Hematopoietic multipotent progenitor cell treated with erythropoietin and hydrocortisone succinate and interleukin-3 and kit ligand, for 4 days (in vitro differentiated cells): ENCODE measurements at places on chromosomes 5 and 9.

- DNase-seq, result peak; percentile 65
These were observed 19.9 kb upstream of the TMEM250 start for GRCh38 chr9:136138566-136138965.

- DNase-seq, result peak; percentile 77
These were observed 91.1 kb upstream of the TBCA start for GRCh38 chr5:77867194-77867691.

DNA sequence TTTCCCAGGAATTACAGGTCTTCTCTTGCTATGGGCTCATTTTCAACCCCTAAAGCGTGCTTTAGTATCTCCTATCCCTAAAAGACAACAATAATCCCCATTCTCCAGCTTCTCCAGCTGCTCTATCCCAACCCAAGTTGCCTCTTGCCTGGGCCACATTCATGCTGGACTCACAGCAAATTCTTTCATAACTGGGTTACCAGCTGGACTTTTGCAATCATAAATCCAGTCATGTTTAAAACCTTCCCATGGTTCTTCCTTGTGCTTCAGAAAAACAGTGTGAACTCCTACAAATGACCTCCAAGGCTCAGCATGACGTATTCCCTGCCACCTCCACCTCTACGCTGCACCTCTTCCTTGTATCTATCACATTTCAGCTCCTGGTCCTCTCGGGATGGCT lies 346.9 kb downstream of the GADD45G start:
- DNase-seq, result no peak

DNA sequence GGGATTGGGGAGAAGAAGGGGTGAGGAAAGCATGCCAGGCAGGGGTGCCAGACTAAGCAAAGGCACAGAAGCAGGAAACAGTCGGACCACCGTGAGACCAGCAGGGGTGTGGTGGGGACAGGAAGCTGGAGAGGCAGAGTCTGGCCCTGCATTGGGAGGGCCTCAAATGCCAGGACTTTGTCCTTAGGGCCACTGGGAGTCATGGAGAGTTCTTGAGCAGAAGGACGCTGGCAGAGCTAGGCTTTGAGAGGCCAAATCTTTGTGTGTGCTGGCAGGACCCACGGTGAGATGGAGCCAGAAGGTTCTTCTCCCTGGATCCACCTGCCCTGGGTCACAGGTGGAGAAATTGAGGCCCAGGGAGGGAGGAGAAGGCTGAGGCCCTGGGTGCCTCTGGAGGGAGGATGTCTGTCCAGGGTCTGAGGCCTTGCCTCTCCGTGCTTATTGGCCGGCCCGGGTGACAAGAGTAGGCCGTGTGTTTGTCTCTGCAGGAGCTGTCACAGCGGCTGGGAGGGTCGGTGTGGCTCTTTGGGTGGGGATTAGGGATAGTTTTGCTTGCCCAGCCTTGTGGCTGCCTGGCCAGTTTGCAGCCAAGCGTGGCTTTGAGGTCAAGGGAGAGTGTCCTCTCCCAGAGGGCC lies 1.8 kb upstream of the ENG start:
- DNase-seq, result peak; percentile 66

GRCh38 chr9:88197016-88197415 lies 58.7 kb upstream of the SPATA31C2 start:
- peak; percentile 50 for DNase-seq

DNA sequence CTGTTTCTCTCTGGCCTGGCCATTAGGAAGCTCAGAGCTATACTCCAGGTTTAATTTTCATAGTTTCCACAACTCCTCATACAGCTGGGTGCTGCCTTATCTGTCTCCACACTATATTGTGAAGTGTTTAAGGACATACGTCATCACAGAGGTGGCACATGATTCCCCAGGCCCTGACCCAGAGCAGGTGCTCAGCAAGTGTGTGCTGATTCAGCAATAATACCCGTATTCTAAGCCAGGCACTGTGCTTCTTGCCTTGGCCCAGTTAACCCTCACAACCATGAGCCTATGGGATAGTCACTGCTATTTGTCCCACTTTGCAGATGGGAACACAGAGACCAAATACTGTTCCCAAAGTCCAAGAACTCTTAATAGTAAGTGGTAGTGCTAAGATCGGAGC lies 93.5 kb upstream of the SMIM23 start:
- no peak for DNase-seq

GRCh38 chr9:117374076-117374725 lies 40.7 kb downstream of the ASTN2 start:
- DNase-seq, result no peak

DNA sequence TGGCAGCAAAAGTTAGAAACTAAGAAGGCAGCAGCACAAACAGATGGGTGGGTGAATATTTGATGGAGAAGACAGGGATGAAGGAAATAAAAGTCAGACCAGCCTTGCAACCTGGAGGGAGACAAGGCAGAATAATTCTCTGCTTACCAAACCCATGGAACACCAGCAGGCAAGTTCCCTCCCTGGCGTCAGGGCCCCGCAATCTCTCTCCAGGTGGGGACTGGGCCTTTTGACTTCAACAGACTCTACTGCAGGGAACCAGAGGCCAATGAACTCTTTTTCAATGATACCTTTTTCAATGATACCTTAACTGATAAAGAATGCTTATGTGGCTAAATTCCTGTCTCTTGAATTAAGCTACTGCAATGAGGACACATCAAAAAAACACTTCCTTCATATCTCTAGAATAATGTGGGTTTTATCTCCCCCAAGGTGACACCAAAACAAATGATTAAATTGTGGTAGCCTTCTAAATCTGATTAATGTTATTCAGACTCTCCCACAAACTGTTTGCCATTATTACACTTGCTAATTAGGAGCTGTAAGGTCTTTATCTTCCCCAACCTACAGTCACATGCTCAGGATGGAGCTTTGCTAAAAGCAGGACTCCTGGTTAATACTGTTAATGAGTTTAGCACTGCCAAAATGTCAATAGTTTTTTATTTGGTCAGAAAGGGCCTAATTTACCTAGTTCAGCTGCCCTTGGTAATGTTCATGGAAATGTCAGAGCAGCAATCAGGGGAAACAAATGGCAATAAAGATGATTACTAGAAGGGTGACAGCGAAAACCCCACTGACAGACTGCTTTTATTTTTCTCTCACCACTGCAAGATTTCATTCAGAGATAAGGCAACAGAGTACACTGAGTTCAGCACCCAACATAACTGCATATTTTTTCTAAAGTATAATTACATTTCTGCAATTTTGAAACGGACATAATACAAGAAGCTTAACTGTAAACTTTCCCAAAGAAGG lies 165.5 kb downstream of the TSSK1B start:
- DNase-seq, result no peak

- no peak for DNase-seq
These were observed 6.5 kb upstream of the NHP2 start for GRCh38 chr5:178160176-178160575.

- peak; percentile 64 for DNase-seq
These were observed 44.0 kb upstream of the MAP1B start for GRCh38 chr5:72063219-72063819.

GRCh38 chr5:141683596-141684141 lies 1.6 kb upstream of the ARAP3 start:
- DNase-seq, result no peak

DNA sequence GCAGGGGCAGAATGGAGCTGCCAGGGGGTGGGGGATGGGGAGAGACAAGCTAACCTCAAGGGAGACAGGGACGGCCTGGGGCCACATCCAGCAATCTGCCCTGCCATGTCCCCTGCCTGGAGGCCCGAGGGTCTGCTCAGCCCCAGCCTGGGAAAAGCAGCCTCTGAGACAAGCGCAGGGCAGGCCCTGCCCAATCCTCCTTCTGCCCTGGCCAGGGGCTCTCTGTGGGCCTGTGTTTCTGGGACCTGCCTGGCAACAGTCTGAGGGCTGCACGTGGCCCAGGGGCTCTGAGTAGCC lies 13.9 kb upstream of the QSOX2 start:
- DNase-seq, result no peak

GRCh38 chr5:37799865-37800421 lies 39.9 kb downstream of the GDNF start:
- no peak for DNase-seq

- peak; percentile 65 for DNase-seq
These were observed 63.5 kb downstream of the DUSP1 start for GRCh38 chr5:172707285-172708182.

DNA sequence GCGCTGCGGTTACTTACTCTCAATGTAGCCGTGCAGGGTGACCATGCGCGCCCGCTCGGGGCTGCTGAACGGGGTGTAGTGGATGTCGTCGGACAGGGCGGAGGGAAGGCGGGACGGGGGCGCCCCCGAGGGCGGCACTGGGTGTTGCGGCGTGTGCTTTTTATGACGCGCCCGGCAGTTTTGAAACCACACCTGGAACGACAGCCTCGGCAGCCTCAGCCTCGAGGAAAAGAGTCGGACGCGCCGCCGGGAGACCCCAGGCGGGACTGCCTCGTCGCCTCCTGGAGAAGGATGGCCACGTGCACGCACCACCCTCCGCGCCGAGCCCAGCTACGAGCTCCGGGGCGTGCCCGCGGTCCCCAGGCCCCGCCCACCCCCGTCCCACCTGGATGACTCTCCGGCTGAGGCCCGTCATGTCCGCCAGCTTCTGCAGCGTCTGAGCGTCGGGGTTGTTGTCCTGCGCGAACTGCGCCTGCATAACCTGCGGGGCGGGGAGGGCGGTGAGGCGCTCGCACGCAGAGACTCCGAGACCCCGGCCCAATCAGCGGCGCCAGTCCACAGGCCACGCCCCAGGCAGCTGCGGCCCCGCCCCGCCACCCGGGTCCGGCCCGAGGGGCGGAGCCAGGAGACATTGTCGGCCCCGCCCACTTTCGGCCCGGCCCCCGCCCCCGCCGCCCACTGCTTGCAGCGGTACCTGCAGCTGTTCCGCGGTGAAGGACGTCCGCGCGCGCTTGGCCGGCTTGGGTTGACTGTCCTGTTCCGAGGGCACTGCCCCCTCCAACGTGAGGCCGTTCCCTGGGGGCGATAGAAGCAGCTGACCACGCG lies 15.0 kb downstream of the LHX6 start:
- DNase-seq, result peak; percentile 88

DNA sequence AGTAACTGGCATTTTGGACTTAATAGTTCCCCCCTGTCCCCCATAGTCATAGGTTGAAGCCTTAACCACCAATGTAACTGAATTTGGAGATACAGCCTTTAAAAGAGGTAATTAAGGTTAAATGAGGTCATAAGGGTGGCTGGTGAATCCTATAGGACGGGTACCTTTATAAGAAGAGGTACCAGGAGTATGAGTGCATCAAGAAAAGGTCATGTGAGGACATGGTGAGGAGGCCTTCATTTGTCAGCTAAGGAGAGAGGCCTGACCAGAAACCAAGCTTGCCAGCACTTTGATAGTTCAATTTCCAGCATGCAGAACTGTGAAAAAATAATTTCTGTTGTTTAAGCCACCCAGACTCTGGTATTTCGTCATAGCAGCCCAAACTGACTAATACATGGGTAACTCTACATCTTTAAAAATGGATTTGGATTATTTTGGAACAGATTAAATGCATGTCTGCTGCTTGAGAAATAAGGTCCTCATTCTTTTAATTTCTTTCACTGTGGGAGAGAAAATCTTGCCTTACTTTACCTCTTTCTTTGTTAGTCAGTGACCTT lies 9.7 kb downstream of the RASA1 start:
- no peak for DNase-seq

DNA sequence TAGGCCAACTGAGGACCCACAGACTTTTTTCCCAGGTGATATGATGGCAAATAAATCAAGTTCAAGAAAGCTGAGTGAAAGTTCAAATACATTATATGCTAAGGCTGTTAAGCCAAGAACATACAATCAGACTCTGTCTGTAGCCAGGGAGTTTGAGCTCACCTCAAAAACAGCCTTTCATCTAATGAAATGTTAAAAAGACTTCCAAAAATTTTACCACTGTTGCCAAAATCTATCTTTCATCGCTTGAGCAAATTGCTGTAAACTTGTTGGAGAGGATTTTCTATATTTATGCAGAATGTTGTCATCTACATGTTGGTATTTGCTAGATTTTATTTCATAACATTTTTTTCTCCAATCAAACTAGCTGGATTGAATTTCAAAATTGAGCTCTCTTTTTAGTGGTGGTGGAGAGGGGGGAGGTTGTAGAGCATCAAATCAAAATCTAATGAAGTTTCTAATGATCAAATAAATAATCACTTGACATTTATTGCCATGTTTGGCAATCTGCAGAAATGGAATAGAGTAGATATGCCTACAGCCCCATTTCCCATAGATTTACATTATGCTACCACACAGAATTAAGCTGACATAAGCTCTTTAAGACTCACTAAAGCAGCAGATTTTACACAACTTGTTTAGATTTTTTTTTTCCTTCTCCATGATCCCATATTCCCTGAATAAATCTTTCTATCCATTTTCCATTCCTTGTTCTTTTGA lies 828.9 kb upstream of the ZNF608 start:
- DNase-seq, result no peak

- DNase-seq, result no peak
These were observed 863.2 kb downstream of the PTPRD start for GRCh38 chr9:9749591-9749990.

- DNase-seq, result no peak
These were observed 25.0 kb upstream of the VPS13A start for GRCh38 chr9:77152289-77152688.

- DNase-seq, result no peak
These were observed 27.3 kb upstream of the TTC23L start for GRCh38 chr5:34811706-34812105.

DNA sequence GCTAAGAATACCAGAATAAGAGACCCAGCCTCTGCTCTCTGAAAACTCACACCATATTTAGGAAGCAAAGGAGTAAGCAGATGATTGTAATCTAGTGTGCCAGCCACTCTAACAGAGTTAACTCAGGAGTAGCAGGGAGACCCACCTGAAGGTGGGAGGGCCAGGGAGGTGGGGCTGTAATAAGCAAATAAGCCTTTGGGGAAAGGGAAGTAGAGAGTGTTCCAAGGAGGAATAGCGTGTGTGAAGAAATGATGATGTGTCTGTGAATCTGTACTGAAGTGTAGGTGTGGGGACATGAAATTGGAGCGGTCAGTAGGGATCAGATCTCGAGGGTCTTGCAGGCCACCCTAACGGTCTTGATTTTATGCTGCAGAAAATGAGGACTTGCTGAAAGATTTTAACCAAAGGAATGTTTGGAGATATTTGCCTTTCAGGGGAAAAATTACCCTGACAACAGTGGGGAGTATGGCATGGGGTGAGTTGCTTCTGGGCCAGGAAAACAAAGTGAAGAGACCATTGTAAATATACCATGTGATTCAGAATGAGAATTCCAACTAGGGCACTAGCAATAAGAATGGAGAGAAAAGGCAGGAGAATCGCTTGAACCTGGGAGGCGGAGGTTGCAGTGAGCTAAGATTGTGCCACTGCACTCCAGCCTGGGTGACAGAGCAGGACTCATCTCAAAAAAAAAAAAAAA lies 44.1 kb upstream of the FSD1L start:
- no peak for DNase-seq

DNA sequence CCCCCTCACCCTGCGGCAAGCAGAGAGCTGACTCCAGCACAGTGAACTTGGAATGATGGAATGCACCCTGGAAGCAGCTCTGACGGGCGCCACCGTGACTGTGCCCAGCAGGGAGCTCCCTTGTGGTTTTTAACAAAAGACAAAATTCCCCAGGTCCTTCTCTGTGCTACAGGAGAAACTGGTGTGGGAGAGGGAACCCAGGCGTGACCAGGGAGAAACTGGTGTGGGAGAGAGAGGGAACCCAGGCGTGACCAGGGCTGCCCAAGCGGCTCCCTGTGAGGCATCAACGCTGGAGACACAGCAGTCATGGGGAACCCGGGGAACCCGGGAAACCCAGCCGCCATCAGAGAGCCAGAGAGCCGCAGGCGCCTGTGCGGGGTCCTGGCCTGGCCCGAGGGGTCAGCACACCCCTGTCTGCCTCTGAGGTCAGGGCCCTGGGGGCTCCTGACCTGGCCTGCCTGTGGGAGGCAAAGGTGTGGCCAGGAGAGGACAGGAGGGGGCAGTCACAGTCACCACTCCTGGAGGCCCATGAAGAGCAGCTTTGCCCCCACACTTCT lies 3.1 kb upstream of the AHRR start:
- DNase-seq, result no peak
